ENCODE measurements at places on chromosomes 7 and 10. TPM values are rescaled to one million over a fixed set of nuclear protein-coding genes. Genes with fewer than 3 reads are reported as not detected.

The VWDE gene
- total RNA-seq: not detected

The CFAP43 gene
- total RNA-seq: 0.06 TPM

The MALRD1 gene
- total RNA-seq: 1.1 TPM

The MNX1 gene
- total RNA-seq: not detected

The TAS2R4 gene
- 0.67 TPM for total RNA-seq

The PAX2 gene
- total RNA-seq: not detected

The DMBT1 gene
- total RNA-seq: 1.2 TPM

The LBX1 gene
- 0.10 TPM for total RNA-seq

The GLI3 gene
- 25.5 TPM for total RNA-seq

The SEC31B gene
- 9.8 TPM for total RNA-seq

The ADK gene
- total RNA-seq: 34.9 TPM

The ARHGEF35 gene
- 7.2 TPM for total RNA-seq

The LOXL4 gene
- 39.6 TPM for total RNA-seq

The GALNT17 gene
- 2.2 TPM for total RNA-seq

The ZNF488 gene
- 0.10 TPM for total RNA-seq

The EGFR gene
- total RNA-seq: 80.9 TPM

The ETV1 gene
- 5.7 TPM for total RNA-seq

The FKBP6 gene
- not detected for total RNA-seq

The FBXL13 gene
- 0.55 TPM for total RNA-seq

Measured in mesenteric fat pad (tissue), 1 donor.